Calu3 (cell line): ENCODE measurements at places on chromosomes 2 and 18. TPM values are rescaled to one million over a fixed set of nuclear protein-coding genes. Genes with fewer than 3 reads are reported as not detected.

SCN9A gene
- 6.1 and 8.5 TPM in 2 replicates for total RNA-seq

ABCG8 gene
- 1.4 and 1.6 TPM in 2 replicates for total RNA-seq

SLC25A52 gene
- total RNA-seq: not detected in 2 replicates

KRTCAP3 gene
- total RNA-seq: 71.8 and 74.0 TPM in 2 replicates

CHMP3 gene
- total RNA-seq: 126 and 127 TPM in 2 replicates

GULP1 gene
- 86.8 and 94.4 TPM in 2 replicates for total RNA-seq

RELCH gene
- total RNA-seq: 54.5 and 63.9 TPM in 2 replicates

STRN gene
- 25.9 and 29.3 TPM in 2 replicates for total RNA-seq

LYPD6B gene
- total RNA-seq: 0.87 and 1.3 TPM in 2 replicates

BOLL gene
- not detected in 2 replicates for total RNA-seq

TWIST2 gene
- total RNA-seq: not detected in 2 replicates

COL6A3 gene
- total RNA-seq: 0.07 TPM in 1 of 2 replicates, not detected in the other

SCG2 gene
- total RNA-seq: 0.52 and 0.56 TPM in 2 replicates

SPATA3 gene
- total RNA-seq: not detected in 2 replicates

MC5R gene
- total RNA-seq: not detected in 2 replicates

TEX44 gene
- not detected in 2 replicates for total RNA-seq

TMEM247 gene
- total RNA-seq: not detected in 2 replicates

GKN1 gene
- not detected in 2 replicates for total RNA-seq

CTIF gene
- 33.2 and 40.8 TPM in 2 replicates for total RNA-seq

NAT8 gene
- total RNA-seq: not detected in 2 replicates

FARSB gene
- 50.6 and 67.6 TPM in 2 replicates for total RNA-seq

SAG gene
- not detected in 2 replicates for total RNA-seq

CD8A gene
- total RNA-seq: 0.20 and 0.31 TPM in 2 replicates

TGFBRAP1 gene
- total RNA-seq: 24.3 and 24.5 TPM in 2 replicates
